KG1 (cell line): ENCODE measurements at places on chromosomes 3 and 15.
A peak's percentile ranks its signal among the peaks of the same experiment; 100 is the strongest.

DNA sequence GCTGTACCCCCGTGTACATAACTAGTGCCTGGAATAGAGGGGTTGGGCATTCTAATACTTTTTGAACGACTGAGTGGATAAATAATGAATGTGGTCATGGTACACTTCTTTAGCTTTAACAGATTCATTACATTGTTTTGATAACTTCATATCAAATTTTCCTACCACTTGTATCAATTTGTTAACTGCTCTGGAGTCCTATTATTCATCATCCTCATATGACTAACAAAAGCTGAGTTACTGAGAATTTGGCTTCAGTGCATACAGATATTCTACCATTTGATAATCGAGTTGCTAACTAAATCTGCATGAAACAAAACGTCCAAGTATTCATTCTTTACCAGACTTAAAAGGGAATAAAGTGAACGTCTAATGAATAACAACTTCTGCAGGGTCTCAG, 31.7 kb downstream of the FRMD5 start:
- DNase-seq = no peak

- no peak for DNase-seq
Observed at GRCh38 chr15:89837134-89837829, 22.6 kb upstream of the ANPEP start.

- DNase-seq = no peak
Observed at GRCh38 chr3:50331364-50331907, 3.4 kb upstream of the TUSC2 start.

DNA sequence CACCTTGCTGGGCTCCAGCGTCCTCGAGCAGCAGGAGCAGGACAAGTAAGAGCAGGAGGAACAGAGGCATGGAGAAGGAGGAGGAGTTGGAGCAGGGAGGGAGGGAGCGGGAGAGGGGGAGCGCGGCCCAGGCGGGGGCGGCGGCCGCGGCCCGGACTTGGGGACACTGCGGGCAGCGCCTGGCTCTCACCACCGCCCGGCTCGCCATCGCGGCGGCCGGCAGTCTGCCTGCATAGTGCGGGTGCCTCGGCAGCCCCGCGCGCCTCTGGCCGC, 440 bp downstream of the DCBLD2 start:
- DNase-seq = no peak

DNA sequence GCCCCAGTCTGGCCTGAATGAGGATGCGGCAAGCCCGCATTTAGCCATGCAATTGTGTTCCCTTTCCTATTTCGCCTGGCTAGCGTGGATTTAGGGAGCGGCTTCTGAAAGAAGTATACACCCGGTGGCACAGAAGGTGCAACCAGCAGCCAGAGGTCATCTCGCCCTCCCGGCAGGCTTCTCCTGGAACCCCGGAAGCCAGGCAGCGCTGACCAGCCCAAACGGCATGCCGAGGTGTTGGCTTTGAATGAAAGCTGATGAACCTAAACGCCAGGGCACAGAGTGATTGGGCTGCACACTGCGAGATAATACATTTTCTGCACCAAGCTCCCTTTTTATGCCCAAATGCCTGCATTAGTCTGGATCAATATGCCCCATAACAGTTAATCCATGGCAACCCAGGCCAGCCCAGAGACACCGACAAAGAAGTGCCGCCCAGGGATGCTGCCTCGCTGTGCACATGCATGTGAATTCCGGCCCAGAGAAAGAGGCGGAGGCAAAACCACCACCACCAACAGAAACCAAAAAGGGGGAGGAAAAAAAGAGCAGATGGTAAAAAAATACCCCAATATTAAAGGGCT, 1.4 kb downstream of the SRGAP3 start:
- DNase-seq = no peak

GRCh38 chr3:71087143-71088018, 496.1 kb downstream of the FOXP1 start:
- DNase-seq = no peak

- no peak for DNase-seq
Observed at GRCh38 chr3:140396110-140396509, 281.8 kb upstream of the TRIM42 start.

- no peak for DNase-seq
Observed at GRCh38 chr3:140455521-140456214, 222.2 kb upstream of the TRIM42 start.

GRCh38 chr3:64349551-64349950, 124.3 kb upstream of the PRICKLE2 start:
- DNase-seq = no peak

- no peak for DNase-seq
Observed at GRCh38 chr3:51099794-51100535, 285.1 kb upstream of the MANF start.

DNA sequence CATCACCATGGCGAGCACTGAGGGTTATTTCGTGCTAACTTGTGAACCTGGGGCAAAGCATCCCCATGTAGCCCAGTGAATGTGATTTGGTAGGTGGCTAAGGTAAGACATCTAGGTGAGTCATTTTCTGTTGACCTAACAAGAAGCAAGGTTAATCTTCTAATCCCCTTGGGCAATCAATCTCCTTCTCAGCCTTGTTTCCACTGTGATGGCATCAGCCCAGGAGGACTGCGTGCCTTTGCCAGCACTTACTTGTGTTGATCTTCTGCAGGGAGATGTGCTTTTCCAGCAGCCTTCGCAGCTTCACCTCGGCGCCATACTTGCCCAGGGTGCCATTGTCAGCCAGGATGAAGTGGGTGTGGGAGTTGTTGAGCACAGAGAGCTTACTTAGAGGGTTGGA, 35.7 kb downstream of the TRPM1 start:
- no peak for DNase-seq

- DNase-seq = peak; percentile 39
Observed at GRCh38 chr3:149371001-149371722, 6.3 kb downstream of the TM4SF1 start.

DNA sequence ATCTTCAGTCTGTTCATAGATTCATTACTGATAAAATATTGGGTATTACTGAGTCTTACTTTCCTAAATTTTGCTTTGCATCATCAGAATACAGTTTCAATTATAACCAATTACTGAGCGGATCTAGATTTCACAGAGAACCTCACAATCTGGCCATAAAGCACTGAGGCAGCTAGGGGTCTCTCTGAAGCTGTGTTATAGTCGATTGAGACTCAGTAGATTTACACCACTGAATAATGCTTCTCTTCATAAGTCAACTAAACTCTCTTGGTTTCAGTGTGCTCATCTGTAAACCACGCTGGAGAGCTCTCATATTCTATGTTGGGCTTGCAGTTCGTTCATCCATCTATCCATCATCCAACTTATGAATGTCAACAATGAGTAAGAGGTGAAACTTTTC, 180.6 kb downstream of the GREM1 start:
- no peak for DNase-seq

DNA sequence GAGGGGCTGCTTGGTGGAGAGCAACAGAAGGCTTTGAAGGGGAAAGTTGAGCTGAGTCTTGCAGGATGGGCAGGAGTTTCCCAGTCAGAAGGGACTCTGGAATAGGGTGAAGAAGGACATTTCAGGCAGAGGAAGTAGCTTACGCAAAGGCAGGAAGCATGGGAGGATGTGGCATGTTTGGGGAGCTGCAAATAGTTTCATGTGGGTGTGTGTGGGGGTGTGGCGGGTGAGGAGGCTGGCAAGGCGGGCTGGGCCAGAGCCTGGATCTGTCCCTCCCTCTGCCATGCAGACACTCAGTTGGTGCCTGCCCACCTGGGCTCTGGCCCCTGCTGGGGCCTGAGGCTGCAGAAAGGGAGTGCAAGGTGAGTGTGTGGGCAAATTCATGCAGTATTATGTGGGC, 10.4 kb downstream of the TEX264 start:
- DNase-seq = peak; percentile 16

- DNase-seq = no peak
Observed at GRCh38 chr3:21936207-21936606, 185.2 kb upstream of the ZNF385D start.

- DNase-seq = no peak
Observed at GRCh38 chr3:18370672-18371071, 54.5 kb downstream of the SATB1 start.

- DNase-seq = no peak
Observed at GRCh38 chr15:28182216-28182615, 83.1 kb upstream of the OCA2 start.

DNA sequence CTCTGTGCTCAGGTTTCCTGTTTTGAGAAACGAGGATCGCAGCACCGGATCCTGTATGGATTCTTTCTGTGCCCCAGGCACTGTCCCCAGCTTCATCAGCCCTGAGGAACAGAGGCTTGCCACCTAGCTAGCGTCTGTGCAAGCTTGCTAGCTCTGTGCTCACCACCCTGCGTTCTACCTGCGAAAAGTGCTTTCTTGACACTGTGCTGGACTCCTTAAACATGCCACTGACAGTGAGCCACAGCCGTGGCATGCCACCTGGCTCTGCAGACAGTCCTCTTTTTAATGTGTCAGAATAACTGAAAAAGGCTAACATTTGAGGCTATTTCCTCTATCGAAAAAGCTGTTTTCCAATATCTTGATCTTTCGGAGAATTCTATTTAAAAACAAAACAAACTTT, 1.4 kb downstream of the PGPEP1L start:
- DNase-seq = no peak

DNA sequence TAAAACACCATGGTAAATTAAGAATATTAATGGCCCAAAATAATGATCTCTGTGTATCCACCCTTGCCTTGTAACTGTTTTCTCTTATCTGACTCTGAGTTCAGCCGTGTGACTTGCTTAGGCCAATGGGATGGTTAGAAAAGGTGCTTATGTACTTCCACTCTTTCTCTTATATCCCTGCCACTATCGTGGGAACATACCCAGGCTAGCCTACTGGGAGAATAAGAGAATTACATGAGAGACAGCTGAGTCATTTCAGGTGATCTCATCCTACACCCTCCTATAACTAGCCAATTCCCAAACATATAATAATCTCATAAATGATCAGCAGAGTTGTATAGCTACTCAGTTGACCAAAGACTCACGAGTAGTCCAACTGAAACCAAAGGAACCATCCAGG, 98.3 kb upstream of the ABI3BP start:
- DNase-seq = no peak

GRCh38 chr3:97658668-97659285, 105.8 kb upstream of the ARL6 start:
- peak; percentile 21 for DNase-seq

- no peak for DNase-seq
Observed at GRCh38 chr3:190105876-190106275, 14.8 kb downstream of the P3H2 start.

GRCh38 chr3:138861798-138862197, 27.1 kb upstream of the PIK3CB start:
- no peak for DNase-seq

- DNase-seq = no peak
Observed at GRCh38 chr15:40510201-40510600, 39.4 kb downstream of the CHST14 start.

DNA sequence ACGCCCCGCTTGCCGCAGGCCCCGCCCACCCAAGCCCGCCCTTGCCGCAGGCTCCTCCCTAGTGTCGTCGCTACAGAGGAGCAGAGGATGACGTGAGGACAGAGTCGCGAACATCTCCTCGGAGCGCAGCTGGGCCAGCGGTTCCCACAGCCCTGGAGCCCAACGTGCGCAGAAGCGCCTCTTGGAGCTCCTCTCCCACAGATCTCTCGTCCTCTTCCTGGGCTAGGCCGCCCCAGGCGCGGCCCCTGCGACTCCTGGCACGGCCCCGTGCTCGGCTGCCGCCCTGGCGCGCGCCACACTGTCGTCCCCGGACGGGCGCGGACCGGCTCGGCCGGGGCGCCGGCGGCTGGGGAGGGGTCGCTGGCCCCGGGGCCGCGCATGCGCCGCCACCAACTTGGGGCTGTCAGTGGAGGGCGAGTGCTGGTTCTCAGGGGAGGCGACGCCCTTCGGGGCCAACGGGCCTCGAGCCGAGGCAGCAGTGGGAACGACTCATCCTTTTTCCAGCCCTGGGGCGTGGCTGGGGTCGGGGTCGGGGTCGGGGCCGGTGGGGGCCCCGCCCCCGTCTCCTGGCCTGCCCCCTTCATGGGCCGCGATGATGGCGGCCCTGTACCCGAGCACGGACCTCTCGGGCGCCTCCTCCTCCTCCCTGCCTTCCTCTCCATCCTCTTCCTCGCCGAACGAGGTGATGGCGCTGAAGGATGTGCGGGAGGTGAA, at the start of gene TRPC1:
Gene TRPC1 (plus strand): TSS at position 67 of the 714 bp plus-strand sequence. CDS start 526 bp downstream, at position 593.
- DNase-seq = peak; percentile 55

GRCh38 chr3:41222012-41222411, 22.7 kb downstream of the CTNNB1 start:
- no peak for DNase-seq

GRCh38 chr3:58659051-58659675, 7.4 kb downstream of the FAM3D start:
- DNase-seq = no peak

- no peak for DNase-seq
Observed at GRCh38 chr3:53523346-53523745, 28.9 kb downstream of the CACNA1D start.

GRCh38 chr3:163672954-163673353, 1405.3 kb downstream of the SI start:
- no peak for DNase-seq

- DNase-seq = no peak
Observed at GRCh38 chr3:21920421-21920861, 169.4 kb upstream of the ZNF385D start.

GRCh38 chr3:99232696-99233095, 331.2 kb upstream of the DCBLD2 start:
- no peak for DNase-seq

DNA sequence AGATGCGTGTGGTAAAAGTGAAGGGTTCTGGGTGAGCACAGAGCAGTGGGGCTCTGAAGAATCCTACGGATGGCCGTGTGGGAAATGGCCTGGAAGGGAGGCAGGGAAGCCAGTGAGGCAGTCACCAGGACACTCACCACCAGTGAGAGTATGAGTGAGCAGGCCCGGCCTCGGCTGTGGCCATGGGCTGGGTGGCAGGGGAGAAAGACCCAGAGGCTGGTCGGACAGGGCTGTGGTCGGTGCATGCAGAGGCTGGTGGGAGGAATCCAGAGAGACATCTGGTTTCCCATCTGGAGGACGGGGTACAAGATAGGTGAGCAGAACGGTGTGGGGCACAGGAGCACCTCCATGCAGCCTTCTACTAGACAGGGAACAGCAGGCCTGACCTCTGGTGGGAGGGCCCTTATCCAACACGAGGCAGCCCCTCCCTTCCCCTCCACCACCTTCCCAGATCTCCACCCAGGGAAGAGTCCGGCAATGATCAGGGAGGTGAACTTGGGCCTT, 10.1 kb downstream of the PCSK6 start:
- no peak for DNase-seq

DNA sequence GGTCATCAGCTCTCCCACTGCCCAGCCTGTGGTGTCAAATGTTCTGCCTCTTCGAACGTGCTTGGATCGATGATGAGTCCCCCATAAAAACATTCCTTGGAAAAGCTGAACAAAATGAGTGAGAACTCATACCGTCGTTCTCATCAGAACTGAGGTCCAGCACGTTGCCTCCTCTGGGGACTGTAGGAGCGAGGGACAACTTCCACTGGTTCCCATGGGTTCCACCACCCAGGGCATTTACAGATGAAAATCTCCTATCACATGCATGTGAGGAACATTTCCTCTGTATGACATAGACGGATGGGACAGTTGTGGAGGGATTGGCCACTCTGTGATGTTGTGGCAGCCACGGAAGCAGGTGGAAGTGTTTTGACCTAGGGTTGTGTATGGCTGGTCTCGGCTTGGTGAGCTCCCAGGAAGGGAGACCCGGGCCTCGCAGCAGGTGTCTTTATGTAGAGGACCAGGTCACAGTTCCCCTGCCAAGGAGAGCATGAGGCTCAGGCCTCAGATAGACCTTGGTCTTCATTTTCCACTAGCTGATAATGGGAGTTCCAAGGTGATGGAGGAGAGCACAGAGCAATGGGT, 113.0 kb downstream of the SNRPN start:
- DNase-seq = no peak

GRCh38 chr3:58173669-58174398, 36.9 kb downstream of the DNASE1L3 start:
- no peak for DNase-seq
